Fibroblast of lung (primary cell): ENCODE measurements at places on chromosomes 1 and 21.
A peak's percentile ranks its signal among the peaks of the same experiment; 100 is the strongest.

DNA sequence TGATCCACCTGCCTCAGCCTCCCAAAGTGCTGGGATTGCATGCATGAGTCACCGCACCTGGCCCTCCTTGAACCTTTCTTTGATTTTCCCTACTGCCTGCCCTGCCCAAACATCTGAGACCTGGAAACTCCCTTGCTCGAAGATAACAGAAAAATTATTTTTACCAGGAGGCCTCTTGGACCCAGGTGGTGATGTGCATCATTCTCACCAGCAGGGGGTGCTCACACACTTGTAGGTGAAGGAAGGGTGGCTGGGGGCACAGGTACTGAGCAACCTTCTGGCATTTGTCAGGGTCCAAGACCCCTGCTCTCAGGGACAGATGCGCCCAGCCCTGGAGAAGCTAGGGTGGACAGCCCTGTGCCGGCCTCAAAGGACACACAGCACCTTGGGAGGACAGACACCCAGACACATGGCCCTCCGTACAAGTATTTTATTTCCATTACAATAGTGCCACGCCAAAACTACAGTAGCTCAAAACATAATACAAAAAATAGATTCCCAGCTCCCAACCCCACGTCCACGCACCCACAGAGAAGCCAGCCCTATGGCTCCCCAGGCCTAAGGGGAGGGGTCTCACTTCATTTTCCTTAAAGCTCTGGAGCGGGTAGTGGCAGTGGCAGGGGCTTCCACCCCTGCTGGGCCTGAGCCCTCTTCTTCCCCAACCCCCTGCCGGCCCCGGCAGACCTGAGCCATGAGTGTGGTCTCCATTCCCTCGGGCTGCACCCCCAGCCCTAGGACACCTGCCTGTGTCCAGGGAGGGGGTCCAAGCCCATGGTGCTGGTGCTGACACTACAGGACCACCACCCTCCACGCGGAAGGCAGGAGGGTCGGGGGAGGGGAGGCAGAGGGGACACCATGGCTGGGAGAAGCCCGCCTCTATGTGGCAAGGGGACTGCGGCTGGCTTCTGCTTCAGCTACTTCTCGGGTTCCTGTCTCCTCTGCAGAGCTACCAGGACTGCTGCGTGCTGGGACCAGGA, 40.4 kb upstream of the EIF4G3 start:
- DNase-seq = peak; percentile 26

- no peak for DNase-seq
Measured at GRCh38 chr1:98386675-98387440, 274.7 kb upstream of the SNX7 start.

GRCh38 chr1:145878724-145879123, 6.9 kb downstream of the ANKRD35 start:
- DNase-seq = no peak

DNA sequence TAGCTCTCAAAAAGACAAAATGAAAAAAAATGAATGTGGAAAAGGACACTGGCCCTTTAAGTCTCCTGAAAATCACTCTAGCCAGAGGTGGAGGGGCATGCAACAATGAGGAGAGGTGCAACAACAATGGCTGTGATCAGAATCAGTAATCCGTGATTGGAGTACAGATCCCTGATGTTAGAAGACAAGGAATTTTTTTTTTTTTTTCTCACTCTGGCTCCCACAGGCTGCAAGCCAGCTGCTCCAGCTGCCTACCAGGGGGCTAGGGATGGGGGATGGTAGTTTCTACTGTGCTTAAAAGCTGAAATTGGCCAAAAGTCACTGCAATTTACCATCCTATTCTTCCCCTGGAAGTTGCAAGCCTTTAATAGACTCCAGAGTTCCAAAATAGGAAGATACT, 54.5 kb downstream of the STYXL2 start:
- no peak for DNase-seq

GRCh38 chr21:33541105-33541711, 709 bp downstream of the GART start:
- DNase-seq = peak; percentile 51

GRCh38 chr21:26397545-26397944, 175.5 kb downstream of the CYYR1 start:
- DNase-seq = peak; percentile 20
